ENCODE measurements at places on chromosomes 1 and 21.

DNA sequence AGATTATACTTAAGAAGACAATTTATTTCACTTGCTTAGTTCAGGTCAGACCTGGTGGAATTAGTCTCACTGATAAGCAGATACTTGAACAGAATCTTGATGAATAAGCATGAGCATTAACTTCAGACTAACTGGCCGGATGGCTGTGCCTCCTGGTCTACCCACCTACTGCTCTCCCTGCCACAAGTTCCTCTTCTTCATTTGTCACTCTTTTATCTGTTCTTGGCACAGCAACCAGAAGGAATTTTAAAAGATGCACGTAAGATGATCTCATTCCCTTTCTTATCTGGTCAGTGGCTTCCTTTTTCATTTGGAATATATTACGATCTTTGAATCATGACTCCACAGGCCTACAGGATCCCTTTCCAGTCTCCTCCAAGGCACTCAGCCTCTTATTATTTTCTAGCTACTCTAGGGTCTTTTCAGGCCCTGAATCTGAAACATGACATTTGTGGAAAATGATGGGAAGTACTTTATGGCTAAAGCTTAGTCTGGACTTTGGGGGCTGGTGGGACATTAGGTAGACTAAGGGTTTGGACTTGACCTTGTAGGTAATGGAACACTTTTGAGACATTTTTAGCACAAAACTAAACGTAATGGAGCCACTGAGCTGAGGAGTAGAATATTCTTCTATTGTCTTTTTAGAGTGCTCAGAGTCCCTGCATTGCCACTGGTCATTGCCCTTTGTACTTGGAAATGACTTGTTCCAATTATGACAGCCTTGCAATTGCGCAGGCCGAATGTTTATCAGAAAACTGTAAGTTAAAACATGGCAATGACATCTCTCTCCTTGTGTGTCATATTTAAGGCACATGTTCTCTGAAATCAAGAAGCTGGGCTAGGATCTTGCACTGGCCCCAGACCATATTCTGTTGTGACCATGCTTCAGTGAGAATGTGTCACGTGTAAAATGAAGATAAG lies 16.0 kb downstream of the ST6GALNAC3 start:
- DNase-seq, result no peak

- DNase-seq, result no peak
Measured at GRCh38 chr1:180392020-180392419, 110.4 kb downstream of the ACBD6 start.

DNA sequence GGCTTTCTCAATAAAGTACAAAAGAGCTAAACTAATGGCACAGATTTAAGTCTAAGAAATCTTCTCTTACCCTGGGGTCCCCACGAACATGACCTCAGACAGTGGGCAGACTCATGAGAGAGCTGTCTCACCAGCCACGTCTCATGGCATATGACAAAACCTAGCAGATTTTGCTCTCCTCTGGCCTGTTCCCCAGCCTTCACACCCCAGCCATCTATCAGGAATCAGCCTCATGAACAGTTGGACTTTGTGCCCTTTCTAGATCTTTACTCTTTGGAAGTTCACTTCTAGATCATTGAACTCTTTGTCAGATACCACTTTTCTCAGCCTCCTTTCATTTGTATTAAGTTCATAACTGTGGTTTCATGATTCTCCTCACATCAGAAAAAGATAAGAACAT lies 14.2 kb upstream of the HSD3B1 start:
- no peak for DNase-seq

DNA sequence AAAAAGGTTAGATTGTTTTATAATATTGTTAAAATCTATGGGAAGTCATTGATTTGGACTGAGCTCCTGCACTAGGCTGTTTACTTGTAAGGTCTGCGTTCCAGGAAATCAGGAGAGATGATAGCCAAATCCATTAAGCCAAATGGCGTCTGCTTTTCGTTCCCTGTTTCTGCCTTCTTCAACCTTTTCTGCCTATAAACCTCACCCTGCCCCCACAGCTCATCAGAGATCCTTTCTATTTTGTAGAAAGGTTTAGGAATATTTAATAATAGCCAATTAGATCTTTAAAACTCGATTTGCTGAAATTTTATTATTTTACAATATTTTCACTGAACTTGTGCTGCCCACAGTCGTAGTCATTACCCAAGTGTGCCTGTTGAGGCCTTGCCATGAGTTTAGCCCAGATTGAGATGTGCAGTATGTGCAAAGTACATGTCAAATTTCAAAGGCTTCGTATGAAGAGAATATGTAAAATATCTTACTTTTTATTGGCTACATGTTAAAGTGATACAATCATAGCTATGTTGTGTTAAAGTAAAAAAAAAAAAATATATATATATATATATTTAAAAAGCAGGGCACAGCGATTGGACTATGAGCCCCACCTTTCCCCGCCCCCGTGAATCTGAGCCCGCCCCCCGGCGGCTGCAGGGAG lies 444 bp upstream of the IARS2 start:
- no peak for DNase-seq

- DNase-seq, result no peak
Measured at GRCh38 chr1:177385760-177386698, 215.3 kb downstream of the BRINP2 start.
